ENCODE measurements at places on chromosomes 12 and 14.

DNA sequence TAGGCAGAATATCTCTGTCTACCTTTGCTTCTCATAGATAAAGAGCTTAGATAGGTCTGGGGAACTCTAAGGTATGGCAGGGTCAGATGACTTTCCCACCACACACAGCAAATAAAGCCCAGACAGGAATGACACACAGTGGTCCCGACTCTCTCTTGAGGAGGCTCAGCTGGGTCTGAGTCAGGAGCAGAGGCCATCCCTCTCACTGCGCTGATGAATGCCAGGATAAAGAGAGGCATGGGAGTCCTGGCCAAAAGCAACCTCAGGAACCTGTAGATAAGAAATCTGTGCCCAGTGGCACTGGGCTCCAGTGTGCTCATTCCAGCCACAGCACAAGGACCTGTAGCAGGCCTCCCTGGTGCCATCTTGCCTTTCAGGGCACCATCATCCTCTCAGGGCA, 129.4 kb upstream of the PARP11 start:
- DNase-seq = peak; percentile 39

DNA sequence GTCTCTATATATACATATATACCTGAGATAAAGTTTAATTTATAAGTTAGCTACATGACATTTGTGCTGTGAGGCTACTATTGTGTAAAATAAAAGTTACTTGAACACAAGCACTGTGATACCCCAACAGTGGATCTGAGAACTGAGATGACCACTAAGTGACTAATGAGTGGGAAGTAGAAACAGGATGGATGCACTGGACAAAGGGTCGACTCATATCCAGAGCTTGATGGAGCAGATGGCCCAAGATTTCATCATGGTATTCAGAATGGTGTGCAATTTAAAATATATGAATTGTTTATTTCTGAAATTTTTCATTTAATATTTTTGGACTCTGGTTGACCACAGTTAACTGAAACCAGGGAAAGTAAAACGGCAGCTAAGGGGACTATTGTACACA, 908.6 kb upstream of the MDGA2 start:
- no peak for DNase-seq

GRCh38 chr14:100895411-100895810, 8.1 kb downstream of the RTL1 start:
- DNase-seq = no peak

- no peak for DNase-seq
These were observed 2.3 kb downstream of the SDSL start for GRCh38 chr12:113424456-113424855.

DNA sequence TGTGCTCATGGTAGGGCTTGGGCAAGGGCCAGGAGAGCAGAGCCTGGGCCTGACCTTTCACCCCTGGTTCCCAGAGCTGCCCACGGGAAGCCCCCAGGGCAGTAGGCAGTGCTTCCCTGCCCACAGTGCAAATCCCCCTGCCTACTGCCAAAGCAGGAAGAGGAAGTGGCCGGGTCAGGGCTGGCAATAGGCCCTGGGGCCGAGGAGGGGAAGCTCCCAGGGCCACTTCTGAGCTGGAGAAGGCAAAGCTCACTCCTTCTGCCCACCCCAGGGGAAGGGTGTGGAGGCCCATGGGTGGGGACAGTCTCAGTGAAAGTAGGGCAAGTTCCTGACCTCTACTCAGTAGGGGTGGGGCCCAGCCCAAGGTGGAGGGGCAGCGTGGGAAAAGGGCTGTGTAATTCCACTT, 5.4 kb upstream of the NR4A1 start:
- DNase-seq = no peak

GRCh38 chr12:3686463-3686862, 66.4 kb downstream of the CRACR2A start:
- DNase-seq = no peak

GRCh38 chr14:85852906-85853305, 323.0 kb downstream of the FLRT2 start:
- no peak for DNase-seq

GRCh38 chr14:94853920-94854319, 84.0 kb upstream of the GSC start:
- no peak for DNase-seq

DNA sequence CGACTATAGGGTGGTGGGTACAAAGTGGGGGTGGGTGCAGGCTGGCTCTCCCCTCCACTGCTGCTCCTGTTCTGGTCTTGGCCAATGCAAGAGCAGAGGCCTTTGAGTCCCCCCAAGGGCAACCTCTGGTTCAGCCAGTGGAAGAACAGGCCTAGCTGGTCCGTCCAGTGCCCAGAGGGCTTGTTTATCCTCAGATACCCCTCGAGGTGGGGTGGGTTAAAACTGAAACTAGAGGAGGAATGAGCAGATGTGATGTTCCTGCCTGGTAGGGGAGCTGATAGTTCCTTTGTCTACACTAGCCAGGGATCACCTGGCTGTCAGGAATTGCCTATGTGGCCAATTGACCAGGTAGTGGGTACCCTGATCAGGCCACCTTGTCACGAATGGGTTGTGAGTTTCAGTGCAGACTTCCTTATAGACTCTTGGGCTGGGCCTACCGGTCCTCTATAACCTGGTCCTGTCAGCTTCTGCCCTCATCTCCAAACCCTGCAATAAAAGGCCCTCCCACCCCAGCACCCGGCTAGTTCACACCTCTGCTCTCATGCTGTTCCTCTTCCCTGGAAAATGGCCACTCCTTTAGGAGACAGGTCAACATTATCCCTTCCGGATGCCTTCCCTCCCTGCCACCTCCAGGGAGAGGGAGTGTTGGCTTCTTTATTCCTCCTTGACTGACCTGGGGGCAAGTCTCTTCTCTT, 10.7 kb upstream of the HSP90AA1 start:
- DNase-seq = peak; percentile 77

DNA sequence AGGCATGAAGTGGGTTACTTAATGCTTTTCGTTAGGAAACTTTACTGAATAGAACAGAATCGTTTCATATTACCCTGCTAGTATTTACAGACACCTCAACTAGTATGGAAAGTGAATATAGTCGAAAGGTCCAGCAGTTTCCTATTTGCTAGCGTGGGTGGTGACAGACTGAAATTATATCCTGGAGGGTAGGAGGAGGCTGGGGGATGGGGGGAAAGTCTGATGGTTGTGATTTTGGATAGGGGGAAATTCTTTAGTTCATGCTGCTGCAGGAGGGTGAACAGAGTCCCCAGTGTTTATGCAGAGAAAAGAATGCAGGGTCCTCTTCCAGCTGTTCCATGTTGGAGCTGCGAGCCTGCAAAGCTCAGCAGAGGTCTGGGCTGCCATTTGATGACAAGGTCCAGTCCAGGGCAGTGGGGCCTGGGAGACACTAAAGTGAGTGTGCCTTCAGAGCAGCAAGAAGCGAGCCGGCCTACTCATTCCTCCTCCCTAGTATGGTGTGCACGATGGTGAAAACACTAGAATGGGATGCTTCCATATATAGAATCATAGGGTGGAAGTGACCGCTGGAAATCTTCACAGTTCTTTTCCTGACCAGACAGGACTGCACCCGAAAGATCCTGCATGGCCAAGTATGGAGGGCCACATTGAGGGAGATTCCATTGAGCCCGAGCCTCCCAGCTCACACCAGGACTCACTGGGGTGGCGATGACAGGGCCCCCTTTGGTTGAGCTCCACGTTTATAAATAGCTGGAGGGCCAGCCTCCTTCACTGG, 2.1 kb downstream of the SAMD4A start:
- peak; percentile 49 for DNase-seq

DNA sequence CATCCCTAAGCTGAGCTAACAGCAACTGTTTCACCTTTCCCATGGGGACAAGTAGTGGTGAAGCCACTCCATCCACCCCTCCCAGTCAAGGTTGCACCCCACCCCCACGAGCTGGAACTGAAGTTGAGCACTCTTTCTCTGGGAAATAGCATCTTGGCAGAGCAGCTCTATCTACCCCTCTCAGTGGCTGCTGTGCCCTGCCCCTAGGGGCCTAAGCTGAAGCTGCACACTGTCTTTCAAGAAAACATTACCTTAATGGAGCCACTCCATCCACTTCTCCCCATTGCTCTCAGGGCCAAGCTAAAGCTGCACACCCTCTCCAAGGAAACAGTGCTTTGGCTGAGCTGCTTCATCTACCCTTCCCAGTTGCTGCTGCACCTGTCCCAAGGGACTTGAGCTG, 170.6 kb upstream of the CCDC196 start:
- peak; percentile 64 for DNase-seq

DNA sequence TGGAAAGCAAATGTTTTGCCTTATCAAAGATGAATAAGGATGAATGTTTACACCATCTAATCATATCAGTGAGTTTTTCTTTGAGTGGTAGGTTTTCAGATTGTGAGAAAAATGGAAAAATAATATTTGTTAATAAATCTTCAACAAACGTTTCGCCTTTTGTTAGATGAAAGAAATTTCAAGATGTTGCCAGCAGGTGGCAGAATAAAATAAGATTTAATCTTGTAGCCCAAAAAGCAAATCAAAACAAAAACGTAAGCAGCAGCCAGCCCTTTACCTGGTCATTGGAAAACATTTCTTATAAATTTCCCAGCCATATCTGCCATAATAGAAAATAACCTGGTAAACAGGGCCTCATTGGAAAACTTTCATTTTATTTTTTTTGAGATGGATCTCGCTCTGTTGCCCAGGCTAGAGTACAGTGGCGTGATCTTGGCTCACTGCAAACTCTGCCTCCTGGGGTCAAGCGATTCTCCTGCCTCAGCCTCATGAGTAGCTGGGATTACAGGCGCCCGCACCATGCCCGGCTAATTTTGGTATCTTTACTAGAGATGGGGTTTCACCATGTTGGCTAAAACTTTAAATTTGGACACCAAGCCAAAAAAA, 15.4 kb upstream of the TMEM120B start:
- peak; percentile 42 for DNase-seq

GRCh38 chr14:35766700-35767082, 42.4 kb downstream of the RALGAPA1 start:
- no peak for DNase-seq

DNA sequence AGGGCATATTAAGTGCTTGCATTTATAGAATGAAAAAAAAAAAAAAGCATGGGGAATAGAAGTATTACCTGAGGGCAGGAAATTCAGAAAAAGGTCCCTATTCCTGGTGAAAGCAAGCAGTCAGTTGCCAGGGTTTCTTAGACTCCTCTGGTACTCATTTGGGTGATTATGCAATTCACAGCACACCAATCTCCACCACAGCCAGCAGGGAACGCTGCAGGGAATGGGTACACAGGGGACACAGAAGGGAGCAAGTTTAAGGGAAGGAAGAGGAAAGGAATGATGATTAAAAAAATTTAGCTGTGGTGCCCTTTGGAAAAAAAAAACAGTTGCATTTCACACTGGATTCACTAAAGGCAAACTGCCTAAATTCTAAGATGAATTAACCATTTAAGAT, 14.2 kb downstream of the BLTP3B start:
- peak; percentile 88 for DNase-seq

GRCh38 chr12:5511644-5512600, 80.0 kb downstream of the NTF3 start:
- DNase-seq = peak; percentile 85

GRCh38 chr12:116597886-116598285, 38.7 kb downstream of the MAP1LC3B2 start:
- DNase-seq = no peak

DNA sequence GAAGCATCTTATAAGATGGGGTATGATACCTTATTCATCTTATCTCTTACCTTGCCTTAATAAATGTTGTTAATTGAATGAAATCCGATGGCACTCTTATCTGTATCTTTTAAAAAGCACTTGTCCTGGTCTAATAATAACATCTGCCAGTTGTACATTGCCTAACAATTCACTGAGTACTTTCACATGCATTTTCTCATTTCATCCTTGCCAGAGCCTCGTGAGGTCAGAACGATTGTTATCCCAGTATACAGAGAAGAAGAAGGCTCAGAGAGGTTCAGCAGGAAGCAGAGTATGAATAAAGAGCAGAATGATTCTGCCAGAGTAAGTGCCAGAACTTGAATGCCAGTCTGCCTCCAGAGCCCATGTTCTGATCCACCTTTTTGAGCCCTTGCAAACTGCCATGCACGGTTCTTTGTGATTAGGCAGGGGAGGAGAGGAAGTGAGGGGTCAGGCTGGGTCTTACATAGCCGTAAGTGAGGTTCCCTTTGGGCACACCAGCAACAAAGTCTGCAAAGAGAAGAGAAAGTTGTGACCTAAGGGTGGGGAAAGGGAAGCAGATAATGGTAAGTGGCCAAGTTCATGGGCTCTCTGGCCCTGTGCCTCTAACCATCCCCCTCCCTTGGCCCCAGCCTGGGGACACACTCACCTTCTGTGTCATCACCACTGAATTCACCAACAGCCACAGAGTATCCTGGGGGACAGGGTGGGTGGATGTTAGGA, 11.7 kb downstream of the ITGA5 start:
- no peak for DNase-seq

DNA sequence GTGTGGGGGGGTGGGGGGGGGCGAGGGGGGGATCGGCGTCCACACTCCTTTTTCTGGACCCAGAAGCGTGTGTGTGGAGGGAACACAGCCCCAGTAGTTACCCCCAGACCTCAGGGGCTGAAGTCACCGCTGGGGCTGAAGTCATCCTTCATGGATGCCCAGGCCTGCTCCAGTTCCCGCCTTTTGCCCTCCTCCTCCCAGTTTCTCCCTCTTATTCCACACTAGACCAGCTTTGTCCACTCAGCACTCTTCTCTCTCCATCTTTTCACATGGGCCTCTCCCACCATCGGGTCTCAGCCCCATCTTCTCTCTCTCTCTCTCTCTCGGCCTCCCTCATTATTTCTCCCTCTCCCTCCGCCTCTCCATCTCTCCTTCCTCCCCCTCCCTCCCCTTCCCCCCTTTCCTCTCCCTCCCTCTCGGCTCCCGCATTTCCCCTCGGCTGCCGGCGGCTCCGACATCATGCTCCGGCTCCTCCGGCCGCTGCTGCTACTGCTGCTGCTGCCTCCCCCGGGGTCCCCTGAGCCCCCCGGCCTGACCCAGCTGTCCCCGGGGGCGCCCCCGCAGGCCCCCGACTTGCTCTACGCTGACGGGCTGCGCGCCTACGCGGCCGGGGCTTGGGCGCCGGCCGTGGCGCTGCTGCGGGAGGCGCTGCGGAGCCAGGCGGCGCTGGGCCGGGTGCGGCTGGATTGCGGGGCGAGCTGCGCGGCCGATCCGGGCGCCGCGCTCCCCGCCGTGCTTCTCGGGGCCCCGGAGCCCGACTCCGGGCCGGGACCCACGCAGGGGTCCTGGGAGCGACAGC, at the start of gene P3H3:
Gene P3H3, plus strand, starts transcription at position 426 of the 799 bp plus-strand sequence. Its CDS starts 34 bp downstream, at position 460.
- peak; percentile 90 for DNase-seq

DNA sequence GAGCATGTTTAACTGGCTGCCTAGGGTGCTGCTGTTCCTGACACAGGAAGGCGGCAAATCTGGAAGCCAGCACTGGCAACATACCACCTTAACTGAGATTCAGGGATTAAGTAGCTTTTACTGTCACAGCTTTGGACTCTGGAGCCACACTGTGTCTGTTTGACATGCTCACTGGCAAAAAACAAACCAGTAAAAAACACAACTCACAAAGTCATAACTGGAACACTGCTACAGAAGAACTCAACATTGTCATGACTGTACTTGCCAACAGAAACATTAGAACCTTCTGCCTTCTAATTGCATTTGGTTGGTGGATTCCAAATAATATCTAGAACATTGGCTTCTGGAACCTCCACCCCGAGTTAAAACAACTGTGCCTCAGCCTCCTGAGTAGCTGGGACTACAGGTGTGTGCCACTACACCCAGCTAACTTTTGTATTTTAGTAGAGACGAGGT, 117.6 kb downstream of the TTC6 start:
- DNase-seq = no peak

GRCh38 chr12:48329199-48329939, 21.4 kb downstream of the ZNF641 start:
- DNase-seq = peak; percentile 39

GRCh38 chr12:12088147-12088546, 17.4 kb downstream of the BCL2L14 start:
- peak; percentile 41 for DNase-seq

Data from endodermal cell (in vitro differentiated cells).